Stimulated activated effector memory CD8-positive, alpha-beta T cell treated with anti-CD3 and anti-CD28 coated beads, Interleukin-12 subunit alpha, Interleukin-12 subunit beta, amount 100 ng/mL, for 72 hours (primary cell): ENCODE measurements at places on chromosomes 12 and 14.
A peak's percentile ranks its signal among the peaks of the same experiment; 100 is the strongest.

GRCh38 chr12:84856156-84856900 is 56.3 kb downstream of the SLC6A15 start:
- no peak for DNase-seq

DNA sequence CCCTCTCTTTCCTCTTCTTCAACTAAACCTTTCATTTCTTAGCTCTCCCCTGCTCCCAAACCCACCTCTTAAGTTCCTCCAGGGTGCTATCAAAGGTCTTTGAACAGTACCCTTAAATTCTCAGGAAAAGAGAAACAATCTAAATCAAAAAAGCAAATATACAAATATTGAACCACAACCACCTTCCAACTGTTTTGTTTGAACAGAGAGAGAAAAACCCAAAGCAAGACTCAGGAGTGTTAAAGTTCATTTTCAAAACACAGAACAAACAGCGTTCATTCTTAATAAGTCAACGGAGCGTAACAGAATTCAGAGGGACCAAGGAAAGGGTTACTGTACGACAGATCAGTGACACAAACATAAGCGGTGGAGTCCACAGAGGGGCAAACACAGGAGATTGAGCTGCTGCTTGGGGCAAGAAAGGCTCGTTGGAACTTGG is 73.3 kb downstream of the NDUFA12 start:
- DNase-seq: no peak

DNA sequence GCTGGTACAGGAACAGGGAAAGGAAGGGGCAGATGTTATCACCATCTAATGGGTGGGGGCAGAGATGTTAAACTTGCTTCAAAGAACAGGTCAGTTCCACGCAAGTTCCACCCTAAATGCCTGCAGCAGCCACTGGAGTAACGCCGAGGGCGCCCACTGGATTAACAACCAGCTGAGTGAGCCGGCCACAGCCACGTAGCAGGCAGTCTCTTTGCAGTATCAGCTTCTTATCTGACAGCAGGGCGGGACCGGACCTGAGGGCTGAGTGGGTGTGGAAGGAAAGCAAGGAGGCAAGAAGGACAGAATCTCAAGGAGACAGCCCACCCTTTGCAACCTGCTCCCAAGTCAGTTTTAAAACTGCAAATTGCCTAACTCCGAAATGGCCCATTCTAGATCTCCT is 38.4 kb upstream of the FOXN3 start:
- DNase-seq: no peak

- DNase-seq: no peak
Measured at GRCh38 chr12:1551496-1551895, 42.9 kb downstream of the FBXL14 start.

DNA sequence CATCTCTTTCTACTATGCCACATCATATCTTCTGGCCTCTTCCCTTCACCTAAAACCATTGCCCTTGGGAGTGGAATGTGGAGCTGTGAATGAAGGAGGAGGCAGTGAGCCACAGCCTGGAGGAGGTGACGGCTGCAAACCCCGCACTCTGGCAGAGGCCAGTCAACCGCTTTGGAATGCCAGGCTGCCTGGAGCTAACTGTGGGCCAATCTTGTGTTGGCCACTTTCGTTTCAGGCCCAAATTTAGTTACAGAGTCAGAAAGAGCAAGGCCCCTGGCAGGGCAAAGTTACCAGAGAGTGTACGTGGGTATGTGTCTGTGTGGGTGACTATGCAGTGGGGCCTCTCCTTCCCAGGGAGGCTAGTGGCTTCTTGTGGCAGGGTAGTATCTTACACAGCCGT is 40.1 kb downstream of the CACNA1C start:
- DNase-seq: no peak

GRCh38 chr12:98516111-98516873 is 902 bp downstream of the TMPO start:
- peak; percentile 92 for DNase-seq

DNA sequence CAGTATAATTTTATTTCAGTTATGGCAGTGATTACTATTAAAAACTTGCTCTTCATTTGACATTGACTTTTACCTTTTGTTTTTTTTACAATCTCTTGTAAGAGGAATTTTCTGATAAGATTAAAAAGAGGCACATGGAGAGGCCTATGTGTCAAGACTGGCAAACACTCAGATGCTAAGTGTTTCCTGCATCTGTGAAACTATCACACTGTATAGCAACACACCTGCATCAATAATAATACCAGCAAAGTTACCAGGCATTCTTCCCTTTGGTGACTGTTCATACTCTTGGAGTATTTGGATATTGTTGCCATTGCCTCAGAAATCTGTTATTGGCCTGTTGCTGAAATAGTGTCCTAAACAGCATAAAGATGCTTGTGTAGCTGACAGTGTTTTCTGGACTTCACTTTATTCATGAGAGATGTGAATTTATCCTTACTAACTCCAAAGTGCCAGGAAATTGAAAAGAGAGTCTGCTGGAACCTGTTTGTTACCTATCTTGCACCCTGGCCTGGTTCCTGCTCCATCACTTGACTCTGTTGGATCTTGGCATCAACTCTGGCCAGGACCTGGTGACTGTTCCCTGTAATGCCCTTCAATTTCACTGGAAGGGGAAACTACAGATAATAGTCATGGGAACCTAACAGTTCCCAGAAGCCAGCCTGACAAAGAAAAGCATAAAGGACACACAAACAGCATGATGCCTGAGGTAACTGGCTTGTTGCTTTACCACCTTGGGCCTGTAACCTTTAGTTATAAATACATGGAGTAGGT is 19.8 kb downstream of the SLC16A7 start:
- DNase-seq: no peak

DNA sequence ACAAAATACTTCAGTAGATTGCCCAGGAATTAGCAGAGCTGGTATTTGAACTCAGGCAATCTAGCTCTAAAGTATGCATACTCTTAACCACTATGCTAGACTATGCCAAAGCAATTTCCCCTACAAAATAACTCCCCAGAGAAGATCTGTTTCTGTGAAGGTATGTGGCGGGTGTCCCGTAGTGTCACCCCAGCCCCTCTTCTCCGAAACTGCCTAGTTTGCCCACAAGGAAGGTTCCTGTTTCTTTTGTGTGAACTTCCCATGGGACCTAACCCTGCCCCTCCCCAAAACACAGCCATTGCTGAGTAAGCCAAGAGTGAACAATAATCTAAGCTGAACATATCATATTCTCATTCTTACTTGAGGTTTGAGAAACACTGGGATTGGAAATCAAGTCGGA is 15.5 kb upstream of the RAP1B start:
- no peak for DNase-seq

- DNase-seq: no peak
Measured at GRCh38 chr12:2696136-2696535, 98.6 kb upstream of the FKBP4 start.

DNA sequence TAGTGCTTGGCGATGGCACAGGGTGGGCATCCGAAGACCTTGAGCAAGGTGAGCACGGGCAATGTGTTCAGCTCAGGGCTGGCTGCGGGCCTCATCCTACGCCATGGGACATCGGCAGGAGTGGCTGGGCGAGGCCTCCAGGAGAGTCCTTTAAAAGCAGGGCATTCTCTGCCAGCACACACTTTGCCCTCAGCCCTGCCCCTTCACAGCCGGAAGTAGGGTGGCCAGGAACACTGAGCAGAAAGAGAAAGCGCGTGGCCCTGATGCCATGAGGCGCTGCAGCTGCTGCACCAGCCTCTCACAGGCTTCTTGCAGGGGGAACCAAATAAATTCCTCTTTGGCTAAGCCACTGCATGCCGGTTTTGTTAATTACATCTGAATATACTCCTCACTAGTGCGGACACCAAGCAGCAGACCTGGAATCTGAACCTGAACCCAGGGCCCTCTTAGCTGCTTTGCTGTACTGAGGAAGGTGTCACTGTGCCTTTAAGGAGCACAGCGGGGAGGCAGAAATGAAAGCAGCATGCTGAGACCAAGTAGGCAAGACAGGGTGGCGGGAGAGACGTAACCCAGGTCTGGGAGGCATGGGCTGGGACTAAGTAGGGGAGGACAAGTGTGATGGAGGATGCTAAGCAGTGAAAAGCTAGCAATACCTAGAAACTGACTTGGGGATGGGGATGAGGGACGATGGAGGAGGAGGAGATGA is 155.2 kb downstream of the TTC7B start:
- peak; percentile 45 for DNase-seq
